Kidney (tissue), 22 donors: ENCODE measurements at places on chromosomes 13 and 19. TPM values are rescaled to one million over a fixed set of nuclear protein-coding genes. Genes with fewer than 3 reads are reported as not detected.

Gene SSBP4
- 64.9 TPM for total RNA-seq

DNA sequence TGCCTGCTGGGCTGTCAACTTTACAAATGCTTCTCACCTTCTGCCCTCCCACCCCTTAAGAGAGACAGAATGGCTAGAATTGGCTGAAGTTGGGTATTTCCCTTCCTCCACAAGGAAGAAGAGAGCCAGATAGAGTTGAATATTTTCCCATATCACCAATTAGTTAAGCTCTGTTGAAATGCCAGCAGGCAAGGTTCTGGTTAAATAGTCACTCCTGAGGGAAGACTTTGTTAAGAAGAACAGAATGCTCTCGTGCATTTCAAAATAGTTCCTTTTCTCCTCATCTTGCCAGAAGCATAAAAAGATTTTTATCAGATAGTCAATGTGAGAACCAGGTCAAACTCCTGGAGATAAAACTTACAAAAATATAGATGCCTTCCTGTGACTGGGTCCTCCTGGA, 2857.0 kb upstream of the PCDH20 start:
- H3K4me1 ChIP-seq: no peaks in the 10 kb centered on the region
- no peak for DNase-seq
- no peak overlapping the region for H3K27ac ChIP-seq
- H3K4me3 ChIP-seq: no peak overlapping the region

- no peaks in the 10 kb centered on the region for H3K27me3 ChIP-seq
- no peak overlapping the region for H3K27ac ChIP-seq
- H3K36me3 ChIP-seq: no peaks in the 10 kb centered on the region
- H3K4me1 ChIP-seq: no peaks in the 10 kb centered on the region
- DNase-seq: no peak
- H3K4me3 ChIP-seq: no peak overlapping the region
Measured at GRCh38 chr13:21078501-21078900, 17.1 kb upstream of the LATS2 start.

Gene HDGFL2
- total RNA-seq: 37.8 TPM

Gene DIAPH3
- total RNA-seq: 2.0 TPM

GRCh38 chr19:4090356-4091220, 23.9 kb upstream of the ZBTB7A start:
- no peak for DNase-seq
- H3K4me1 ChIP-seq: no peaks in the 10 kb centered on the region
- no peak overlapping the region for H3K27ac ChIP-seq
- no peaks in the 10 kb centered on the region for H3K27me3 ChIP-seq
- no peak overlapping the region for H3K4me3 ChIP-seq

- peak overlapping the region; percentile 49 for H3K27ac ChIP-seq
- no peaks in the 10 kb centered on the region for H3K27me3 ChIP-seq
- H3K36me3 ChIP-seq: peaks cover 6% of the 10 kb centered on the region
- peak; percentile 86 for DNase-seq
- H3K4me3 ChIP-seq: no peak overlapping the region
Measured at GRCh38 chr13:110216398-110217041, 90.4 kb downstream of the COL4A1 start.

Gene SEMA6B
- total RNA-seq: 17.7 TPM

Gene KRTDAP
- total RNA-seq: not detected

DNA sequence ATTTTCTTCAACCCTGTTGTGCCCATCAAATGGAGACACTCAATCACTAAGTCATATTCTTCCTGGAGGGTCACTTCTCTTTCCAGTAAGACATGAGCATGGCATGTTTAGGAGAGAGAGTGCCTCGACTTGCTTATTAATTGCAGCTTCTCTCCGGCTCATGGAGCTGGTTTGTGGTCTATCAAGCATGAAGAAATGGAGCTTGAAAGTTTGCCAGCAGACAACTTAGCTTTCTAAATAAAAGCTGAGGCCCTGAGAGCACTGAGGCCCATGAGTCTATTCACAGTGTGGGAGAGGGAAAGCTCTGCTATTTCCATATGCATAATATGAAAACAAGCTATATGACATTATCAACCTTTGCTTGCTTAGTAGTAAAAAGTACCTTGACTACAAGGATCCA, 378.5 kb downstream of the FGF9 start:
- DNase-seq: no peak
- H3K27ac ChIP-seq: no peak overlapping the region
- H3K4me1 ChIP-seq: no peaks in the 10 kb centered on the region
- H3K27me3 ChIP-seq: no peaks in the 10 kb centered on the region
- H3K36me3 ChIP-seq: no peaks in the 10 kb centered on the region
- H3K4me3 ChIP-seq: no peak overlapping the region

Gene NLRP7
- total RNA-seq: 0.16 TPM

- no peak overlapping the region for H3K4me3 ChIP-seq
- H3K27me3 ChIP-seq: no peaks in the 10 kb centered on the region
- no peaks in the 10 kb centered on the region for H3K36me3 ChIP-seq
- H3K27ac ChIP-seq: no peak overlapping the region
- H3K4me1 ChIP-seq: no peaks in the 10 kb centered on the region
Measured at GRCh38 chr13:101488734-101489133, 36.3 kb downstream of the ITGBL1 start.

- H3K4me3 ChIP-seq: no peak overlapping the region
- DNase-seq: no peak
- H3K4me1 ChIP-seq: peaks cover 13% of the 10 kb centered on the region
Measured at GRCh38 chr19:3190921-3191805, 5.4 kb downstream of the NCLN start.

GRCh38 chr19:38850436-38850975, 720 bp upstream of the HNRNPL start:
- H3K36me3 ChIP-seq: peaks cover 8% of the 10 kb centered on the region
- H3K4me3 ChIP-seq: peak overlapping the region; percentile 83
- no peaks in the 10 kb centered on the region for H3K27me3 ChIP-seq
- peak overlapping the region; percentile 99 for H3K27ac ChIP-seq
- peak; percentile 100 for DNase-seq

Gene CNMD
- not detected for total RNA-seq

- peaks cover 17% of the 10 kb centered on the region for H3K4me1 ChIP-seq
- no peaks in the 10 kb centered on the region for H3K27me3 ChIP-seq
- H3K4me3 ChIP-seq: no peak overlapping the region
- no peak overlapping the region for H3K27ac ChIP-seq
- no peaks in the 10 kb centered on the region for H3K36me3 ChIP-seq
- DNase-seq: no peak
Measured at GRCh38 chr19:17332677-17333581, 1.7 kb downstream of the ANO8 start.
